ENCODE measurements at places on chromosomes 7 and 10.

DNA sequence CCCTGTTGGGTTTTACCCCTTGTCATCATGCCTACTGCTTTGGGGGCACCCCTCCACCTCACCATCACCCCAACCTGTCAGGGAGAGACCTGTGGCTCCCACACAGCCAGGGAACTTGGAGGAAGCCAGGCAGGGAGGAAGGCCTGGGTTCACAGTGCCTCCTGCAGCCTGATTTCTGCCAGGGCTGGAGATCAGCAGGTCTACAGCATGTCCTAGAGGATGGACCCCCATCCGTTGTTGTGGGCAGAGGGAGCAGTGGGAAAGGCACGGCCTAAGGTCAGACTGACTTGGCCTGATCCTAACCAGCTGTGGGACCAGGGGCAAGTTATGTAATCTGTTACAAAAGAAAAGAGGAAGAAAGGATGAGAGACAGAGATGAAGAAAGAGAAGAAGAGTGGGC, 28.2 kb downstream of the ZCCHC24 start:
- DNase-seq, result no peak

- DNase-seq, result no peak
Observed at GRCh38 chr10:49298983-49299815, at the start of gene C10orf71. C10orf71 (plus strand) TSS chr10:49299170; CDS start chr10:49322546, 23,376 bp downstream.

DNA sequence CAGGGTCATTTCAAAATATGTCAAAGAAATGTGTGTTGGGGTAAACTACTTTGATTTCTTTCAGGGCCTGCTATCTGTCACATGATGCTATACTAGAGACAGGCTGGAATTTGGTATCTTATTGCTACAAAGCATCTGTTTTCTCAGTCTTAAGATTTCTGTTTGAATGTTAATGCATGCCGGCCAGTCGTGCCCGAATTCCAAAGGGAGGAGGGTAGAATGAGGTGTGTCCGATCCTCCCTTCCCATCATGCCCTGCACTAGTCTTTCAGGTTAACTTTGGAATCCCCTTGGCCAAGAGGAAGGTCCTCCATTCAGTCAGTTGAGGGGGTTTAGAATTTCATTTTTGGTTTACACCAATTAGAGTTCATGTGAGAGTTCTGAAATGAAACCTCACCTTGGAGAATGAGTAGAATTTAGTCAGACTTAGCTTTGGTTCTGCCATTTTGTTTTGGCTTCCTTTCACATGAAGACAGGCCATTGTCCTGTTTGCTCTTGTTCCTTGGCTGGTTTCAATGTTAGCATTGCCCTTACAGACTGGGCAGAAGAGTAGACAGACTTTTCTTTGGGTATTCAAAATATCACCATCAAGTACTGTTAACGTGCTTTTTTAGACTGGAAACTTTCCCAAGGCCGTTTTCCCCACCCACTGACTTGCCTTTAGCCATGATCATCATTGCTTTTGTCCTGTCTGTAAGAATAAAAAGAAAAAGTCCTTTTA, 95.8 kb downstream of the CAMK1D start:
- no peak for DNase-seq

- DNase-seq, result no peak
Observed at GRCh38 chr7:54796150-54796549, 37.1 kb upstream of the SEC61G start.

GRCh38 chr10:62541811-62542210, 167.6 kb downstream of the ZNF365 start:
- DNase-seq, result no peak

DNA sequence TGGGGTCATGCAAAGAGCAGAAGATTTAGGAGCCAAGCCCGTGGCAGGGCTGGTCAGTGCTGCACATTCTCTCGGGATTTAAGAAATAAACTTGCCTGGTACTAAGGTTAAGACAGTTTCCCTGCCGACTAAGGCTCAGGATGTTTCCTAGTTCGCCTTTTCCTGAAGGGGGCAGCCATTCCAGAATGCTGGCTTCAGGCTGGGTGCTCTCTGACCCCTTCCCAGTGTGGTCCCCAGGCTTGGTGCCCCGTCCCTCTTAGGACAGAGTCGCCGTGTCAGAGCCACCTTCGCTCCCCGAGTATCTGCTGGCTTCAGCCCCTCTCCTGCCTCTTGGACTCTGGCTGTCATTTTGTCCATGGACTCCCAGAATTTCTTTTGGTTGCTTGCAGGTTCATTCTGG, 117.2 kb downstream of the ELFN1 start:
- no peak for DNase-seq

DNA sequence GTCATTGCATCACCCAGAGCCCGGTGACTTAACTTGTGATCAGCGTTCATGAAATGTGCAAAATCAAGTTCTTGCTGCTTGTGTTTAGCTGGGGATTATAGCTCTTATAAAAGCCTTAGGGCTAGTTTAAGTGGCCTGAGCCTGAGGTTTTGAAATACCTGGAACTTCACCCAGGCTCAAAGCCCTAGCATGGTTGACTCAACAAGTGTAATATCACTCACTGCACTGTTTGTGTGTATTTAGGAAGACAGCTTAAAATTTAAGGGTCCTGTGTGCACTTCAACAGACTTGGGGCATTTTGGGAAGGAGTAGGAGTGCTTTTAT, 489.5 kb downstream of the GATA3 start:
- no peak for DNase-seq
